ENCODE measurements at places on chromosomes 1 and 21.
A peak's percentile ranks its signal among the peaks of the same experiment; 100 is the strongest.

- no peak for DNase-seq
These were observed 330.8 kb downstream of the NPHP4 start for GRCh38 chr1:5661196-5662085.

- DNase-seq = peak; percentile 36
These were observed 24.9 kb upstream of the C1QA start for GRCh38 chr1:22611530-22611947.

DNA sequence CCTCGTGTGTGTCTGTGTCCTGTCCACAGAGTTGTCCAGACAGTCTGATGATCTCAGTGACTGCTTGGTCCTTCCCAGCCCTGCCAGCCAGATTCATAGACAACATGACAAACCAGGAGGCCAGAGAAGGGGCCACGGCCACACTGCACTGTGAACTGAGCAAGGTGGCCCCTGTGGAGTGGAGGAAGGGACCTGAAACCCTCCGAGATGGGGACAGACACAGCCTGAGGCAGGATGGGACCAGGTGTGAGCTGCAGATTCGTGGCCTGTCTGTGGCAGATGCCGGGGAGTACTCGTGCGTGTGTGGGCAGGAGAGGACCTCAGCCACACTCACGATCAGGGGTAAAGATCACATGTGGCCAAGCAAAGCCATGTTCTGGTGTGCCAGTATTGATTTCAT lies 96.4 kb downstream of the OBSCN start:
- no peak for DNase-seq

DNA sequence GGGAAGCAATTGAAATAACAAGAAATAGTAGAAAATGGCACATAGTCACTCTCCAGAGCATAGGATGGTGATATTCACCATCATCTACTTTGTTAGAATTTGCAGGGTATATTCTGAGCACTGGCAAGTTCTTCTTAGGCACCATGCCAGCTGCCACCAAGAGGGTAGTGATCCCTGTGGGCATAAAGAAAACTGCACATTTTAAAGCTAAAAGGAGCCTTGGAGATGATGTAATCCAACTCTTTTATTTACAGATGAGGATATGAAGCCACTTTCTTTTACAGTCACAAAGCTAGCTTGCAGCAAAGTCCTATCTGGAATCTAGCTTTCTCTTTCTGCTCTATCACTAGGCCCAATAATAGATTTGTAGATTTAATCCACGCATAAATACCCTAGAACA lies 69.0 kb downstream of the PTGER3 start:
- DNase-seq = no peak

DNA sequence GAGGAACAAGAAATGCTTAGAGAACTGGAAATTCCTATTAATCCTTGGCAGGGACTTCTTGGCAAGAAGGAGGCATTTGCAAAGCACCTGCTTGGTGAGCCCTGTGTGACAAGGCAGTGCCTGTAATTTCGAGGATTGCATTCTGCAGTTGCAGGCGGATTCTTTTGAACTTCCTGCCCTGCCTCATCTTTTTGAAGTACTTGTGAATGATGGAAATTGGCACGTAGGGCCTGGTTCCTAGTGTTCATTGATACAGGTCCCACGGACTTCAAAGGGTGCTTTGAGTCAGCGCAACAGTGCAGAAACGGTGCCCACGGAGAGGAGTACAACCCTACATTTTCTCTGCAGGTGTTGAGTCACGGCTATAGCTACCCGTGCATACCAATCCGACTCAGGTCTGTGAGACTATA lies 6.4 kb downstream of the HUNK start:
- DNase-seq = no peak

DNA sequence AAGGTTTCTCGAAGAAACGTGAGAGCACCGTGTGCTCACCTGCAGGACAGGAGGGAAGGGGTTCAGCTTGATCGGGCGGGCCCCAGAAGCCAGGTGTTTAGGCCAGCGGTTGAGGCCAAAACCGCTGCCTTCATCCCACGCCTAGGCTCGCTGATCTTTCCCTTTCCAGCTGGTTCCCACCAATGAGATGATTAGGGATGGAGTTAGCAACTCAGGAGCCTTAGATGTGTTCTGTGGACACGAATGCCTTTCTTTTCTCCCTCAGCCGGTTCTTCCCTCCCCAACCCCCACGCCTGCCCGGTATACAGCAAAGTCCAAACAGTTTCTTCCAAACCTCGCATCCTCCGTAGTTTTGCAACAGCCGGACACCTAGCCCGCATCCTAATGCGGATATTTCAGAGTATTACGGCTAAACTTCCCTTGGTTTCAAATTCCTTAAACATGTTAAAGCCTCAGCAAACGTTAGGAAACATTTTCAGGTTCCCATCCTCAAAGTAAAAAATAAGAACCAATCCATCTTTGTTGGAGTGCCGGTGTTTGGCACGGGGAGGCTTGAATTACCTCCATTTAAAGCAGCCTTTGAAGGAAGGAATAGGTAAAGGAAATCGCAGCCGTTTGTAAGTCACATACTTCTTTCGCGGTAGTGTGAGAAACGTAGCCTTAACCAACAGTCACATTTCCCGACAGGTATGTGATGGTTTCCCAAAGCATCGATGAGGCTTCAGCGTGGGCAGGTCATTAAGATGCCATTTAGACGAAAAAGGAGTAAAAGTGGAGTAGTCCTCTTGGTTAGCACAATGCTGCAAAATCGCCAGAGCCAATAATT lies 1.1 kb downstream of the LRRC8C start:
- DNase-seq = peak; percentile 31

- DNase-seq = no peak
These were observed 13.0 kb upstream of the SAMSN1 start for GRCh38 chr21:14559102-14559501.

GRCh38 chr21:41837756-41838297 lies 41.3 kb downstream of the PRDM15 start:
- no peak for DNase-seq

DNA sequence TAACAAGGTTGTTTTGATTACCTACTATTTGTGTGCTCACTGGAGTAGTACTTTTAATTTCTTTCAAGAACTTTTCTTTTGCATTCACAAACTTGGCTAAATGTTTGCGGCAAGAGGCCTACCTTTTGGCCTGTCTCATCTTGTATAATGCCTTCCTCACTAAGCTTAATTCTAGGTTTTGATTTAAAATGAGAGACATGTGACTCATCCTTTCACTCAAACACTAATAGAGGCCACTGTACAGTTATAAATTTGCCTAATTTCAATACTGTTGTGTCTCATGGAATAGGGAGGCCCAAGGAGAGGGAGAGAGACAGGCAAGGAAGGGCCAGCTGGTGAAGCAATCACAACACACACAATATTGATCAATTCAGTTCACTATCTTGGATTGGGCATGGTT lies 66.1 kb downstream of the ZNF644 start:
- DNase-seq = no peak

DNA sequence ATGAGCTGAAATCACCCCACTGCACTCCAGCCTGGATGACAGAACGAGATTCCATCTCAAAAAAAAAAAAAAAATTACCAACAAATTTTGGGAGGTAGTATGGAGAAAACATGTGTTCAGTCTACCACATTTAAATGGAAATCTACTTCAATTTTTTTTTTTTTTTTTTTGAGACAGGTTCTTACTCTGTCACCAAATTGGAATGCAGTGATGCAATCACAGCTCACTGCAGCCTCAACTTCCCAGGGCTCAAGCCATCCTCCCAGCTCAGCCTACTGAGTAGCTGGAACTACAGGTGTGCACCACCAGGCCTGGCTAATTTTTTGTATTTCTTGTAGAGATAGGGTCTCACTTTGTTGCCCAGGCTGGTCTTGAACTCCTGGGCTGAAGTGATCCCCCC lies 82.1 kb downstream of the GFI1 start:
- DNase-seq = peak; percentile 3

GRCh38 chr1:240462277-240462676 lies 149.7 kb downstream of the GREM2 start:
- DNase-seq = no peak

DNA sequence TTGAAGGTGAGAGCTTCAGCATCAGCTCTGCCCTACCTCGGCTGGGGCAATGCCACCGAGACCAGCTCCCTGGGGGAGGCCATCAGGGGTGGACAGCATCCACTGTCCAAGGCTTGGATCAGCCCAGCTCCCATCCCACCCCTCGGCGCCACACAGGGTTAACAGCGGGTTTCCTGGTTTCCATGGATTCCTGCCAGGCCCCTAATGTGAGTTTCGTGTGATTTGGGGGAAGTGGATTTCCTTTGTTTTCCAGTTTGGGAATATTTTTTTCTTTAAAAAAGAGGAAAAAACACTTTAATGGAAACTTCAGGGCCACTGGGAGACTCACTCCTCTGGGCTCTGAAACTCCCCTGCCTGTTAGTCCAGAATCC lies 34.3 kb downstream of the CASZ1 start:
- DNase-seq = no peak

DNA sequence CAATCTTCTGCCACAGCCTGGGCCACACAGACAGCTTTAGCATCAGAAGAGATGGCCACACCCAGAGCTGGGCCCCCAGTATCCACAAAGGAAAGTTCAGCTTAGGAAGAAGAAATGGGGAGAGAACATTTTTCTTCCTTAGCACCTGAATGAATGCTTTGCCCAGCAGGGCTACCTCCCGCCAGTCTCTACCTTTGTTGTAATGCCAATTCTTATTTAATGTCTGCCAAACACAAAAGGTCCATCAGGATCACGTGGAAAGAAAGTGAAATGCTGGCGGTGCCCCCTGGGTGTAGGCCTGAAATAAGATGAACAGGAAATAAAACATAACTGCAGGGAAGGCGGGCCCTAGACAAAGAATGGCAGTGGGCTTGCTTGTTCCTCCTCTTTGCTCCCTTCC lies 125.6 kb downstream of the CACNA1E start:
- DNase-seq = no peak

- peak; percentile 92 for DNase-seq
These were observed 112.8 kb downstream of the RIPK4 start for GRCh38 chr21:41653954-41654491.

- DNase-seq = no peak
These were observed 1.7 kb upstream of the CHI3L2 start for GRCh38 chr1:111225717-111226400.

DNA sequence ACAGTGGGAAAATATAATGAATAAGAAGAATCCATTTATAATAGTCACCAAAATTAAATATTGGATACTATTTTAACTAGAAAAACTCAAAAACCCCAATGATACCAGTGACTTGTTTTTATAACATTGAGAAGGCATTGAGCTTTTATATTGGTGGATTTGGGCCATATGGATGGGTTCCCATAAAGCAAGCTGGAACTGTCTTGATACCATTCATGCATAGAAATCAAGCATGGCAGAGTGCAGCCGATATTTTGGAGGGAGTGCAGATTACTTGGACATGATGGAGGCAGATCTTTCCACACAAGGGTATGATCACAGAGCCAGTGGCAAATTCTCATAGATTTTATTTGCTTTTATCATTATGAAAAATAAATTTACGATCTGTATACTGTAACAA lies 3.8 kb upstream of the RWDD3 start:
- DNase-seq = no peak

DNA sequence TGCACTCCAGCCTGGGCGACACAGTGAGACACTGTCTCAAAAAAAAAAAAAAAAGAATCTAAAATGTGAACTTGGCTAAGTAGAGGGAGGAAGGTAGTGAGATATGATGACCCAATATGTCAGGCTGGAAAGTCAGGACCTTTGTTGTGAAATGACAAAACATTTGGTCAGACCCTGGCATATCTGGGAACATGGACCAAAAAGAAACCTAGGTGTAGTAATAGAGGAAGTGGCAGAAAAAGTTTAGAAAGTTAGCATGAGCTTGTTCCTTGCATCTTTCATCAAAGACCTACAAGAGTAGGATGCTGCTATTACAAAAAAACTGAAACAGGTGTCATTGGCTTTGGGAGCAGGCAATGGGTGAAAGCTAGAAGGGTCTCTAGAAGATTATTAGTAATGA lies 7.3 kb upstream of the S100A3 start:
- DNase-seq = no peak

GRCh38 chr1:198497326-198498102 lies 43.0 kb downstream of the ATP6V1G3 start:
- peak; percentile 58 for DNase-seq

DNA sequence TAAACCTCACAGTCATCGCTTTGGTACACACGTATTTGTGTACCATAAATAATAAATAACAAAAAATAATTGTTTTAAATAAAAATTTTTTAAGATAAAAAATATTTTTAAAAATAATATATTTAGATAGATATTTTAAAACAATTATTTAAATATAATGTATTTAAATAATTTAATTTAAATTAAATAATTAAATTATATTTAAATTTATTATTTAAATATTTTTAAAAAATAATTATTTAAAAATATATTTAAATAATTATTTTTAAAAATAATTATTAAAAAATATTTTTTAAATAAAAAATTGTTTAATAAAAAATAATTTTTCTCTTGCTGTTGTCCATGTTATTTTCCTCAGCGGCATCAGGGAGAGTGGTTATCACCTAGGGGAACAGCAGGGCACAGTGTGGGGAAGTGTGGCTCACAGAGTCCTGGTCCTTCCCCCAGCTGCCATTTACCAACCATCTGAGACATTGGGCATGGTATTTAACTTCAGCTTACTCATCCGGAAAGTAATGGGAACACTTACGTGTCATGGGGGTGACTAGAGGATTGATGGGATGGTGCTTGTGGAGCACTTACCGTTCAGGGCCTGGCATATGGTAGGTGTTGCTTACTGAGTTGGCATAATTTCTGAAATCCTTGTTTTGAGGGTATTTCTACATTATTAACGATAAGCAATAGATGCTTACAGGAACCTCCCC lies 92.9 kb upstream of the TSPAN2 start:
- DNase-seq = peak; percentile 52

GRCh38 chr1:152127673-152128072 lies 12.4 kb upstream of the TCHH start:
- no peak for DNase-seq

GRCh38 chr1:118381197-118381869 lies 196.3 kb upstream of the SPAG17 start:
- DNase-seq = peak; percentile 24

GRCh38 chr1:185694081-185694480 lies 40.1 kb upstream of the HMCN1 start:
- no peak for DNase-seq

GRCh38 chr1:53413175-53414001 lies 45.8 kb upstream of the DMRTB1 start:
- peak; percentile 51 for DNase-seq
